Left lung (tissue), 14 donors: ENCODE measurements at places on chromosomes 3 and 15.
A peak's percentile ranks its signal among the peaks of the same experiment; 100 is the strongest.

GRCh38 chr15:70089692-70089971 lies 8.1 kb downstream of the TLE3 start:
- no peak overlapping the region for H3K27ac ChIP-seq
- DNase-seq, result no peak
- peaks cover 74% of the 10 kb centered on the region for H3K36me3 ChIP-seq
- H3K4me1 ChIP-seq, result peaks cover 95% of the 10 kb centered on the region
- no peak overlapping the region for H3K4me3 ChIP-seq

GRCh38 chr3:169650503-169650902 lies 13.0 kb downstream of the MECOM start:
- H3K36me3 ChIP-seq, result no peaks in the 10 kb centered on the region
- no peak overlapping the region for H3K27ac ChIP-seq
- H3K4me3 ChIP-seq, result no peak overlapping the region
- H3K27me3 ChIP-seq, result no peaks in the 10 kb centered on the region
- H3K4me1 ChIP-seq, result no peaks in the 10 kb centered on the region
- no peak for DNase-seq

GRCh38 chr3:118573912-118574311 lies 460.7 kb downstream of the IGSF11 start:
- no peak overlapping the region for H3K27ac ChIP-seq
- H3K4me3 ChIP-seq, result no peak overlapping the region
- DNase-seq, result no peak
- no peaks in the 10 kb centered on the region for H3K36me3 ChIP-seq
- no peaks in the 10 kb centered on the region for H3K4me1 ChIP-seq

- H3K4me1 ChIP-seq, result peaks cover 17% of the 10 kb centered on the region
- no peaks in the 10 kb centered on the region for H3K36me3 ChIP-seq
- H3K4me3 ChIP-seq, result no peak overlapping the region
- H3K27ac ChIP-seq, result no peak overlapping the region
- DNase-seq, result no peak
Measured at GRCh38 chr3:192887701-192888100, 30.0 kb downstream of the MB21D2 start.

DNA sequence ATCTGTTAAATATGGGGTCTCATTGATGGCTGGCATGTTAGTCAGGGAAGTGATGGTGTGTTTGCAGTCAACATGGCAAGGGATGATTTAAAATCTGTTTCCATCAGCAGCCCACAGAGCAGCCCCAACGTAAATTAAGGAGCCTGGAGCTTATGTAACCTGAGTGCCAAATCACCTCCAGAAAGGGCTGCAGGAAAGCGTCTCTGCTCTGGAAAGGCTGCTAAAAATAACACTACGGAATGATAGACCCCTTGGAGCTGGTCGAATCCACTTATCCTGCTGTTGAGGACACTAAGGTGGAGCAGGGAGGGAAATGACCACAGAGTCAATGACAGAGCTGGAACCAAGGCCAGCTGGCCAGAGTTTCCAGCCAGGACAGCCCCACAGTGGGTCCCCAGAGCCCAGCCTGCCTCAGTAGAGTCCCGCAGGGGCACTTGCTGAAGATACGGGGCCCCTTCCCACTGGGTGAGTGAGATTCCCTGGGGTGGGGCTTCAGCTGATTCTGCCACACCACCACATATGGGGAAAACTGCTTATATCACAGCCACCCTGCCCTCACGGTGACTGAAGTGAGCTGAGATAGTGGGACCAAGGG lies 63.5 kb downstream of the EPHB1 start:
- no peak for DNase-seq
- H3K4me3 ChIP-seq, result no peak overlapping the region
- H3K4me1 ChIP-seq, result no peaks in the 10 kb centered on the region

GRCh38 chr3:25723802-25724201 lies 59.1 kb upstream of the TOP2B start:
- H3K36me3 ChIP-seq, result no peaks in the 10 kb centered on the region
- H3K27ac ChIP-seq, result no peak overlapping the region
- H3K4me3 ChIP-seq, result no peak overlapping the region
- no peaks in the 10 kb centered on the region for H3K27me3 ChIP-seq

- H3K27ac ChIP-seq, result no peak overlapping the region
- H3K36me3 ChIP-seq, result peaks cover 99% of the 10 kb centered on the region
- H3K4me1 ChIP-seq, result no peaks in the 10 kb centered on the region
- H3K4me3 ChIP-seq, result no peak overlapping the region
- no peak for DNase-seq
- no peaks in the 10 kb centered on the region for H3K27me3 ChIP-seq
Measured at GRCh38 chr3:45958321-45958791, 15.1 kb downstream of the CXCR6 start.

DNA sequence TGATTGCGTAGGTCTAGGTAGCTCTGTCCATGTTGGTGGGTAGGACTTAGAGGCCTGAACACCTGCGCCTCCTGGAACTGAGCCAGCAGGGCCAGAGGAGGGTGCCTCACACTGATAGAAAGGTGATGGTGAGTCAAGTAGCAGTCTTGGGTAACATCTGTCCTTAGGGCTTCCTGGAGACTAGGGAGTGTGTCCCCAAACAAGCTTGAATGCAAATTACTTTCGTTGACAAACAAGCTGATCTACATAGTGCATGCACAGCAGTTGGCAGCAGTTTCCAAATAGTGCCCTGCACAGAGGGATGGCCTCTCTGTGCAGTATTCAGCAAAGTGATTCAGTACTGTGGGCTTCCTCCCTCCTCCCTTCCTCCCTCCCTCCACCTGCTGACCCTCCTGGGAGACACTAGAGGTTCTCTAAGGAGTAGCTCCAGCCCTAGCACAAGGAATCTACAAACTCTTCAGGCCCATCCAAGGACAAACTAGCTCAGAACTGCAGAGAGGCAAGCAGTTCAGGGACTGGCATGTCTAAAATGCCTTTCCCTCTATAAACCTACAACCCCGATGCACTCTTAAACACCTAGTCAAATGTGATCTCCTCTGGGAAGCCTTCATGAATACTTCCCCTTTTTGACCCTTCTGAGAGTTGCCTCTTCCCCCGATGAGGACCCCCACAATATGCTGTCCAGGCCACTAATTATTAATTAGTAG lies 61.0 kb downstream of the TLE3 start:
- no peaks in the 10 kb centered on the region for H3K27me3 ChIP-seq
- H3K27ac ChIP-seq, result no peak overlapping the region
- no peaks in the 10 kb centered on the region for H3K36me3 ChIP-seq
- no peak for DNase-seq
- no peak overlapping the region for H3K4me3 ChIP-seq
- no peaks in the 10 kb centered on the region for H3K4me1 ChIP-seq

- no peaks in the 10 kb centered on the region for H3K27me3 ChIP-seq
- peak; percentile 46 for DNase-seq
- H3K36me3 ChIP-seq, result peaks cover 14% of the 10 kb centered on the region
- peak overlapping the region; percentile 53 for H3K27ac ChIP-seq
- peak overlapping the region; percentile 69 for H3K4me3 ChIP-seq
Measured at GRCh38 chr3:52532517-52532837, 1.2 kb downstream of the NT5DC2 start.

DNA sequence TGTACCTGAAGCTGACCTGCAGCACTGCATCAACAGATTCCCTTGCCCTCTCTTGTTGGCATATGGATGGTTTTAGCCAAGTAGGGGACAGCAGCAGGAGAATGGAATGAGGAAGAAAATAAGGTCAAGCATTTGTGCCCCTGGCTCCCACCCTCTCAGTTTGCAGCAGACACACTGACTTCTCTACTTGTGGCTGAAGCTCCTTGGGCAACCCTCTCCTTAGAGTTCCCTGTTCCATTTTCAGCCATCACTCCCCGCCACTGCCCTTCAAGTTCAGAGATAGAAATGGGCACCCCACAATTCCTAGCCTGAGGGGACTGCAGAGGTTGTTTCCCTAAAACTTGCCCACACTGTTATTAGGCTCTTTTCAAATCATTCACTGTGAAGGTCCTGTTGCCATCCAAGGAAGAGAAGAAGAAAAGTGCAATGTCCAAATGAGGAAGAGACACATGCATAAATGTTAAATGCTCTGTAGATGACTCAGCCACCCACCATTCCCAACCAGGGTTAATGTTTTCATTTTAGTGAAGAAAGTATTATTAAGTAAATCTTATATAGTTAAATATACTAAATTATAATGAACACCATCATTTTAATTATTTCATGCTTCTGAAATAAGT lies 295.9 kb upstream of the UBE2E2 start:
- no peak overlapping the region for H3K4me3 ChIP-seq
- H3K27me3 ChIP-seq, result no peaks in the 10 kb centered on the region
- no peak overlapping the region for H3K27ac ChIP-seq

GRCh38 chr3:193187070-193187722 lies 53.8 kb upstream of the PLAAT1 start:
- H3K4me3 ChIP-seq, result no peak overlapping the region
- H3K4me1 ChIP-seq, result no peaks in the 10 kb centered on the region

DNA sequence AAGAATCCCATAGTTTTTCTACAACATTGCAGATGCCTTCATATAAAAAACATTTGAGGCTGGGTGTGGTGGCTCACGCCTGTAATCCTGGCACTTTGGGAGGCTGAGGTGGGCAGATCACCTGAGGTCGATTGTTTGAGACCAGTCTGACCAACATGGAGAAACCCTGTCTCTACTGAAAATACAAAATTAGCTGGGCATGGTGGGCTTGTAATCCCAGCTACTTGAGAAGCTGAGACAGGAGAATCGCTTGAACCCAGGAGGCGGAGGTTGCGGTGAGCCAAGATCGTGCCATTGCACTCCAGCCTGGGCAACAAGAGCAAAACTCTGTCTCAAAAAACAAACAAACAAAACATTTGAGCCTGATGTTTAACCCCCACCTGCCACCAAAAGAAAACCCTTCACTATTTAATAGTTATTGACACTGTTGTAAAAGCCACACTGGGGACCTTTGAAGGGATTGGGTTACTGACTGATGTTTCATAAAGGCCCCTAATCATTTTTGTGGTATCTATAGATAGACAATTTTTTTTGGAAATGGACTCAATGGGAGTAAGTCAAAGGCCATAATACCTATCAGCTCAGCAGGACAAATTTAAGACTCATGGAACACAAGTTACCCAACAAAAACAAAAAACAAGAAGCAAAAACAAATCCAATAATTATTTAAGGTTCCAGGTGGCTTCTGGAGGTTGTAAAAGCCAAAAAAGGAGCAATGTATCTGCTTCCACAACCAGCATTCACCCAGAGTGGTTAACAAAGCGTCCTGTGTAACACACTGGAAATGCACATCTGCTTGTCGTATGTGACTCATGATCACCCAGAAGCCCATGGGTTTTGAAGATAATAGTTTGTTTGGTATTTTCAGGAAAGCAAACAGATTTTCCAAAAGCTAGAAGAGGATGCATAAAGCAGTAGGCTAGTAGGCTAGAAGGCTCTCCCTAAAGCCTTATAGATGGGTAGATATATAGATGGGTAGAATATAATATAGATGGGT lies 41.2 kb downstream of the CDCP1 start:
- no peaks in the 10 kb centered on the region for H3K4me1 ChIP-seq
- no peak overlapping the region for H3K4me3 ChIP-seq
- H3K27ac ChIP-seq, result no peak overlapping the region

DNA sequence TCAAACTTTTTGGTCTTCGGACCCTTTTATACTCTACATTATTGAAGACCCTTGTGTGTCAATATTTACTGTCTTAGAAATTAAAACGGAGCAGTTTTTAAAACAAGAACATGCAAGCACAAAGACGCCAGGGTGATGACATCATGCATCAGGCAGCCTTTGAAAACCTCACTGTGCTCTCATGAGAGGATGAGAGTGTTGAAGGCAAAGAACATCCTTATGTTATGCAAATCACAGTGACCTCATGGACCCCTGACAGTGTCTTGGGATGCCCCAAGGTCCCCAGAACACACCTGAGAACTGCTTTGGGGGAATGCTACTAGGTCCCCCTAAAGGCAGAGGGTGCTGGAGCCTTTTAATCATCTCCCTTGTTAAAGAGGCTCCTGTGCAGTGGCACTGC lies 51.6 kb downstream of the CHDH start:
- H3K36me3 ChIP-seq, result no peaks in the 10 kb centered on the region
- H3K4me1 ChIP-seq, result no peaks in the 10 kb centered on the region
- no peaks in the 10 kb centered on the region for H3K27me3 ChIP-seq
- DNase-seq, result no peak

DNA sequence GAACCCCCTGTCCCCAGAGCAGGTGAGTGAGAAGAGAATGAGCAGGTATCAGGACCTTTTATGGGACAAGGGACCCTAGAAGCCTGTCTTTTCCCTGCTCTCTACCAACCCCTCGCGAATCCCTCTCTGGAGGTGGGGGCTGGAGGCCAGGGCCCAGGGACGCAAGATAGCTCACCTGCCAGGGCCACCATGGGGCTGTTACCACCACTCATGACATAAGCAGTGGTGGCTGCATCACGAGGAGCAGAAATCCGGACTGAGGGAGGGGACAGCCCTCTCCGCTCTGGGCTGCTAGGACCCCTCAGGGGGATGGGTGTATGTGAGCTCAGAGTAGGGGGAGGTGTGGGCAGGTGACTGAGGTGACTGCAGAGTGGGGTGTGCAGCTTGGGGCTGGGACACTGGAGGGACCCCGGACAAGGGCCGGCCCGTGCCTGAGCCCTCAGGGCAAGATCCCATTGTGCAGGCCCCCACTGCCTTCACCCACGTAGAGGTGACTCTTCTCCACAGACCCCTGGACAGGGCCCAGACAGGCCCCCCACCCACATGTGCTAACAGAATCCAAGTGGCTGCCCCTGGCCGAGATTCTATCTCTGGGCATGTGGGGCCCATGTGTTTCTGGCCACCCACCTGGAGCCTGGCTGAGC lies 190.6 kb downstream of the TBC1D2B start:
- DNase-seq, result no peak
- no peaks in the 10 kb centered on the region for H3K27me3 ChIP-seq
- H3K4me3 ChIP-seq, result no peak overlapping the region
- H3K27ac ChIP-seq, result no peak overlapping the region
- H3K36me3 ChIP-seq, result no peaks in the 10 kb centered on the region

- DNase-seq, result no peak
- no peak overlapping the region for H3K4me3 ChIP-seq
- no peaks in the 10 kb centered on the region for H3K27me3 ChIP-seq
- H3K36me3 ChIP-seq, result no peaks in the 10 kb centered on the region
- no peaks in the 10 kb centered on the region for H3K4me1 ChIP-seq
- H3K27ac ChIP-seq, result no peak overlapping the region
Measured at GRCh38 chr3:61184956-61185355, 66.3 kb downstream of the FHIT start.

DNA sequence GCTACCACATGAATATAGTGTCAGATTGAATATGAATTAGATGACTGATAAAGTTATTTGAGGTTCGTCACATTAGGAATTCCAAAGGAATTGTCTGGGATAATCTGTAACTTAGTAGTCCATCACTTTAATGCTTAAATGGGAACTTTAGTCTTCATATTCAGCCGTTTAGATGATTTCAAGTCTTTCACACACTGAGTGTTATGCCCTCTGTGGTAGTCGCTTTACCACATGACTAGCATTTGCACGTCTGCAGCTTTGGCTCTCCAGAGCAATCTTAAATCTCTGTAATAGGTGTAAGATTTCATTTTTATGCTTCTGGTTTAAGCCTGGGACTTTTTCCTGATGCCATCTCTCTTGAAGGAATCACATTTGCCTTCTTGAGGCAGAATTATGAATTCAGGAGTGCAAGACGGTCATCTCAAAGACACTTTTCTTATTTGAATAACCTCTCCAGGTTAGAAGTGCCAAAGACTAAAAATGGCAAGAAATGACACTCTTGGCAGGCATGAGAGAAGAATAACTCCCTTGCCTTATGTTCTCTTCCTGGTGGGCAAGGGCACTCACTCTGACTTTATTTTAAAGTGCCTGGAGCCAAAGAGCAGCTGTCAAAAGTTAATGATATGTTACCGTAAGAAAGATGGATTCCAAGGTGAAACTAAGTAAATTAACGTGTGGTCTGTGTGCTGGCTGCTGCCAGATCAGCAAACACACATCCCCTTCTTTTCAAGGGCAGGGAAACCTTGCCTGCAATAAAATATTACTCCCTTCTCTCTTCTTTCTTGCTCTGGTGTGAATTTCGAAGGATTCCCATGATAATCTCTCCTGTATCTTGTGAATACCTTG lies 153.3 kb downstream of the B3GALNT1 start:
- H3K4me1 ChIP-seq, result no peaks in the 10 kb centered on the region
- H3K4me3 ChIP-seq, result no peak overlapping the region
- H3K27ac ChIP-seq, result no peak overlapping the region
